Prostate gland (tissue), 2 donors: ENCODE measurements at places on chromosomes 5 and 9.

DNA sequence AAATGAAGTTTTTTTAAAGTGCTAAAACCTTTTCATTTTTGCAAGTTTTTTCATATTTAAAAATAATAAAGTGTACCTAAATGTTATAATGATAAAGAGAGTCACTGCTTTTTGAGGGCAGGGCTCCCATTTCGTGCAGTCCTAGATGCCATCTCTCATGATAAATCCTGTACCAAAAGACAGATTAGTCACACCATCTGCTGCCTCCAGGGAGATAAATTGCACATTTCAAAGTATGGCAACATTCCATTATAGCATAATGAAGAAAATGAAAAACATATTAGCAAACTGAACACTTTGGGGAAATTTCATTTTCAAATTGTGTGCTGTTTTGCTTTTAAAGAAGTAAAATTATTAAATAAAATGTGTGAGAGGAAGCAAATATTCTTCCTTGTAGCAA is 257.2 kb downstream of the KIAA0825 start:
- no peak for DNase-seq

GRCh38 chr9:29717631-29718030 is 2144.3 kb upstream of the C9orf72 start:
- DNase-seq = no peak

- DNase-seq = no peak
Measured at GRCh38 chr9:24620741-24621140, 75.0 kb upstream of the IZUMO3 start.

DNA sequence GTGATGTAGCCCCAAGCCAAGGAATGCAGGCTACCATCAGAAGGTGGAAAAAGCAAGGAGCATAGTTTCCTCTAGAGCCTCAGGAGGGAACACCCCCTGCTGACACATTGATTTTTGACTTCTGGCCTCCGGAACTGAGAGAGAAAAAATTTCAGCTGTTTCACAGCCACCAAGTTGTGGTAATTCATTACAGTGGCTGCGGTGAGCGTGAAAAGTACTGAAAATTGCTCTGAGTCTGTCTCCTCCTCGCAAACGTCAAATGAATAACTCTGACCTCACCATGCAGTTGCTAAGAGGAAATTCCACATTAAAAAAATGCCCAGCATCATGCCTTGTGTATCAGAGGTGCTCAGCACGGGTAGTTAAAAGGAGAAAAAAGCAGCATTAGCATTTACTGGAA is 277.9 kb upstream of the MSX2 start:
- no peak for DNase-seq

- DNase-seq = no peak
Measured at GRCh38 chr9:93978551-93978950, 23.4 kb upstream of the BARX1 start.

DNA sequence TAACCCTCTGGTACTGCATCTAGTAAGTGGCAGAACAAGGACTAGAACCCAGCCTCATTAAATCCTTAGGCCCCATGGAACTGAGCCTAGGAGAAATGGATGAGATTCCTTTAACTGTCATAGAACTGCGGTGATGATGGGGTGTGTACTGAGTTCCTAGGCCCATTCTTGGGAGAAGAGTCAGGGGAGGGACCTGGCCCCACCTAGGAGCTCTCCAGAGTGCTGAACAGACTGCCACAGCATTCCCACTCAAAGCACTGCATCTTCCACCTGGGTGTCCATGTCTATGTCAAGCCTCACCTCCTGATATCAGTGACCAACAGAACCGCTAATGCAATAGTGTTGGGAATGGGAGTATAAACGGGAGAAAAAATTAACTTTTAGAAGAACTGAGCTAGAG is 36.6 kb downstream of the TTLL11 start:
- no peak for DNase-seq

DNA sequence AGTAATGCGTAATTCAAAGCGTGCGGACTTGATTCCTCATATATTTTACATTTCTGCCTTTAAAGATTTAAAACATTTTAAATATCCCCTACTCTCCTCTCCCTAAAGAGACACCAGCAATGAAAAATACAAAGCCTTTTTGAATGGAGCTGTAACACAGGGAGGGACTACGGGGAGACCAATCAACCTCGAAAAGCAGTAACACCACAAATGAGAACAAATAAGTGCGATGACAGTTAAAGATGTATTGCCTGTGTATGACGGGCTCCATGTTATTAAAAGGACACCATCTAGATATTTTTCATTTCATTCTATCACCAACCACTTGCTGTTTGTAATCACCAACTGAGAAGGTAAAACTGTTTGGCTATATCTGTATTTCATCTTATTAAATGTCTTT is 230.3 kb upstream of the TBCA start:
- DNase-seq = no peak

DNA sequence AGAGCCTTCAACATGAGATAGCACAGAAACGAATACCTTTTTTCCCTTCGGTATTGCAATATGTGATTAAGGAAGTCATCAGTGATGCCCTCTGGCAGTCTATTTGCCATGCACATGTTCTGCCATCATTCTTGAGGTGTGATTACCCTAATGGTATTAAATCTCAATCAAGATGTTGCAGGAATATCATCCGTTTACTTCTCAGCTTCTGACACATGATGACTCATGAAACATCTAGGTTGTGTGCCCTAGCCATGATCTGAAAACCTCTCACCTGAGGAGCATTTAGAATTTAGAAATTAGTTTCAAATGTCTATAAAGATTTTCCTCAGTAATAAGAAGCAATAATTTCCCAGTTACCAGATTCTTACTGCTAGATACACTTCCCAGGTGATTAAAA is 209.1 kb downstream of the ADGRV1 start:
- DNase-seq = no peak

- no peak for DNase-seq
Measured at GRCh38 chr5:33072726-33073125, 361.6 kb downstream of the NPR3 start.

- DNase-seq = no peak
Measured at GRCh38 chr9:3177936-3178335, 334.0 kb upstream of the PUM3 start.

- no peak for DNase-seq
Measured at GRCh38 chr9:136482046-136482792, 621 bp downstream of the SEC16A start.
